ENCODE measurements at places on chromosomes 12 and 14. TPM values are rescaled to one million over a fixed set of nuclear protein-coding genes. Genes with fewer than 3 reads are reported as not detected.

DNA sequence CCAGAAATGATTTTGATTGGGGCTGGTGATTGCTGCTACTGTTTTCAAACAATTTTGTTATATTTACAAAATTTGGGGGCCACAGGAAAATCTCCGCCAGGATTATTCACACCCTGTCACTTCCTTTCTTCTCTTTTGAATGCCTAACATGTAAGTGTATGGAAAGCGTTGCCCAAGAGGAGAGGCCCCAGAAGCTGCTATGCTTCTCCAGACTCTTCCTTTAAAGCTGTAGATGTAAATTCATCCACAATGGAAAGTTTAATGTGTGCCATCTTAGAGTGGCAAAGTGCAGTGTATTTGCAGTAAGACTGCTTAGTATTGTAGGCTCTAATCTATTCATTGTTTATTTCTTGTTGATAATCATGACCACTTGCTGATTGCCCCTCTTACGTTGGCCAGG, 136.7 kb upstream of the LRIG3 start:
- no peak for DNase-seq

DNA sequence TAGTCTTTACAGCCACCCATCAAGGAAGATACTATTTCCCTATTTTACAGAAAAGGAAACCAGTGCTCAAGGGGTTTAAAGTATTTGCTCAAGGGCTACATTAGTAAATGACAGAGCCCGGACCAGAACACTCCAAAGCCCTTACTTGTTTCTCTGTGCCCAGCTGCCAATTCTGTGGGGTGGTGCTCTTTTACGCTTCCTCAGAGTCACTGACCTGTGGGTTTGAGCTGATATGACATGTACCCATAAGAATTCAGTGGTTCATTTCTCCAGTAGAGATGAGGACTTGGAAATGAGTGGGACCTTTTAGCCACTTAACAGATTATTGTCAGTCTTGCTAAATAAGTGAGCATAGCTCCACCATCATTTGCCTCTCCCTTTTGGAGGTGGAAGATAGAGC, 37.4 kb upstream of the NKX2-8 start:
- peak; percentile 13 for DNase-seq

GRCh38 chr12:15646581-15646980, 142.6 kb downstream of the EPS8 start:
- DNase-seq: no peak

The CPNE6 gene
- not detected for total RNA-seq

The SPTSSA gene
- 16.3 TPM for total RNA-seq

The SERPINA9 gene
- 0.34 TPM for total RNA-seq

GRCh38 chr14:22800346-22800745, 14.9 kb downstream of the SLC7A7 start:
- no peak for DNase-seq

DNA sequence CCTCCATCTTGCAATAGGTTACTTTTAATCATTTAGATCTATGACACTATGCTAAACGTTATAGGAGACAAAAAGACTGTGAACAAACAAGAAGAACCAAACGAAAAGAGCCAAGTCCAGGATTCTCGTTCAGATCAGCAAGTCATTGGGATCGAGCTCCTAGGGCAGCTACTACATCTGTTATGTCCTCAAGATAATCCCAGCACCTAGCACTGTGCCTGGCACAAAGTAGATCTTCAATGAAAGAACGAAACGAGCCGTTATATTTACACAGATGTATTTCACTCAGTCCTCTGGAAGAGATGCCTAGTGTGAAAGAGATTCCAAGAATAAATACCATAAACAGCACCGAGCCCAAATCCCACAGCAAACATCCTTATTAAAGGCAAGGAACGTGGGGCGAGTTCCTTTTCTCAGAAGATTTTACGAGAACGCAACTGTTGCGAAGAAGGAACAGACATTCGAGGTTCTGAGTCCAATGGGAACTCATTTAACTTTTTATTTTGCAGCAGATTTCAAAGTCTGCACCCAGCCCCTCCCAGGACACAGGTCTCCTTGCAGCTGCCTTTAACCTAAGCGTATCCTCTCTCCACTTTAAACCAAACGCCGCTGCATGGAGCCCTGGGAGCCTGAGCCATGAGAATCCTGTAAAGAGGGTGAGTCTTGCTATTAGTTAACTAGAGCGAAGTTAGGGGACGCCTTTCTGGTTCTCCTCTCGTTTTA, 544 bp upstream of the TDP1 start:
- DNase-seq: no peak

DNA sequence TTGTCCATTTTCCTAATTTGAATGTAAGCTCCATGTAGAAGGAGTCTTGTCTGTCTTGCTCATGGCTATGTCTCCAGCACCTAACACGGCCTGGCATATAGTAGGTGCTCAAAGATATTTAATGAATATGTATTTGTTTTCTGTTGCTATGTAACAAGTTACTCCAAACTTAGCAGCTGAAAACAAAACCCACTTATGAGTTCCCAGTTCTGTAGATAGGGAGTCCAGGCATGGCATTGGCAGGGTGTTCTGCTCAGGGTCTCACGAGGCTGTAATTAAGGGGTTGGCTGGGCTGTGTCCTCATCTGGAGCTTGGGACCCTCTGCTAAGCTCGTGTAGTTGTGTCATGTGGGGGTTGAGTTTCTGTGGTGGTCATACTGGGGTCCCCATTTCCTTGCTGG, 106.0 kb downstream of the AACS start:
- no peak for DNase-seq

DNA sequence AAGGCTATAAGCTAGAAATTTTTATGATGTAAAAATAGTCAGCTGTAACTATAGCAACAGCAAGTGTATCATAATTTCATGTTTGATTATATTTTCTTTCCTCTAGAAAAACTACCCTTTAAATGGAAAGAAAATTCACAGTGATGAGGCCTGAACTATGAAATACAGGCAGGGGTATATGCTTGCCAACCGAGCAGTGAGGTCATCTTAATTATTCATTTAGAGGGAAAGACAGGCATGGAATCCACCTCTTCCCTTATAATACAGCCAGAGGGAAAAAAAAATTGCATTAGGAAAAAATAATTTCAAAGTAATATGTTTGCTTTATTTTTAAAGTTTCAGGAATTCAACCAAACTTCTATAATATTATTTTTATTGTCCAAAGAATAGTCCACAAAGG, 139.8 kb downstream of the EPS8 start:
- DNase-seq: no peak

The MGP gene
- 0.09 TPM for total RNA-seq

DNA sequence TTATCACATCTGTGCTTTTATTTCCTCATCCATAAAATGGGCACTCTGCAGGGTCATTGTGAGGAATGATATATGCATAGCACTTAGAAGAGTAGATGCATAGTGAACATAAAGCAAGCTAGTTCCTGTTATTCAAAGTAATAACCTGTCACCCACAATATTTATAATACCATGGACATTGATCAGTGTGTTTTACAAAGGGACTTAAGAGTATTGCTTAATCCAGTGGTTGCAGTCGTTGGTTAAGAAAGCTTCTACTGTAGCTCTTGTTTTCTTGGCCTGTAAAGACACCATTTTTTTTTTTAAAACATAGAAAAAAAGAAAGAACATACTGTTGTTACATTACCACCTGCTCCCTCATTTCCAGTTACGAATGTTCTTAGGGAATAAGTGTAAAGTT, 13.1 kb downstream of the METAP2 start:
- DNase-seq: no peak

- DNase-seq: no peak
Observed at GRCh38 chr12:40202095-40203059, 22.4 kb upstream of the LRRK2 start.

GRCh38 chr12:92509156-92509738, 193.5 kb upstream of the PLEKHG7 start:
- DNase-seq: peak; percentile 82

DNA sequence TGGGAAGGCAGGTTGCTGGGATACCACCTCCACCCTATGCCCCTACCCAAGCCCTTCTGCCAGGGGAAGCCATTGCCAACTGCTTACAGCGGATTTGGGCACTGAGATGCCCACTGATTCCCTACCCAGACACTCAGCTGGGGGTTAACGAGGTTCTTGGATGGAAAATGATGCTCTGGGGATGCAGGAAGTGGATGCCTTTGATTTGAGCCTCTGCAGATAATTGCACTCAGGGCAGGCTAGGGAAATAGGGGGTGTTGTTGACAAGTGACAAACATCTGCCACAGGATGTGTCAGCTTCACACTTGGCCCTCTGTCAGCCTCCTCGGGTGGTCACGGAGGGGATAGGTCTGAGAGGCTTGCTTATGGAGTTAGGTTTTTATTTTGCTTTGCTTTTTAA, 57.4 kb downstream of the RPH3A start:
- no peak for DNase-seq

- DNase-seq: no peak
Observed at GRCh38 chr14:103499709-103500108, 22.9 kb downstream of the CKB start.

The ZDHHC17 gene
- 19.4 TPM for total RNA-seq

- DNase-seq: peak; percentile 49
Observed at GRCh38 chr12:60494244-60494643, 898.4 kb downstream of the SLC16A7 start.

DNA sequence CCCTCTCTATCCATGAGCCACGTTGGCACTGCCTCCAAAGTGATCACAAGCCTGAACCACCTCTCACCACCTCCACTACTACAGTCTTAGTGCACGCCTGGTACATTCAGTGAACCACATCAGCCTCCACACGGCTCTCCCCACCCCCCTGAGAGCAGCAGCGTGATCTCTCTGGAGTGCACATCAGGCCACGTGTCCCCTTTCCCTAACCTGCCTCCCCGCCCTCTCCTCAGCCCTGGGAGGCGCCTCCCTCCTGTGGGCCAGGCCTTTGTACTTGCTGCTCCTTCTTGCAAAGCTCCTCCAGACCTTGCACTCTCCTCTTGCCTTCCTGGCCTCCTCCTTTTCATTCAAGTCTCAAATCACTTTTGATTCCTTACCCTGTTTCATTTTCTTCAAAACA, 49.8 kb downstream of the SLC6A12 start:
- no peak for DNase-seq

The GNPNAT1 gene
- total RNA-seq: 21.3 TPM

DNA sequence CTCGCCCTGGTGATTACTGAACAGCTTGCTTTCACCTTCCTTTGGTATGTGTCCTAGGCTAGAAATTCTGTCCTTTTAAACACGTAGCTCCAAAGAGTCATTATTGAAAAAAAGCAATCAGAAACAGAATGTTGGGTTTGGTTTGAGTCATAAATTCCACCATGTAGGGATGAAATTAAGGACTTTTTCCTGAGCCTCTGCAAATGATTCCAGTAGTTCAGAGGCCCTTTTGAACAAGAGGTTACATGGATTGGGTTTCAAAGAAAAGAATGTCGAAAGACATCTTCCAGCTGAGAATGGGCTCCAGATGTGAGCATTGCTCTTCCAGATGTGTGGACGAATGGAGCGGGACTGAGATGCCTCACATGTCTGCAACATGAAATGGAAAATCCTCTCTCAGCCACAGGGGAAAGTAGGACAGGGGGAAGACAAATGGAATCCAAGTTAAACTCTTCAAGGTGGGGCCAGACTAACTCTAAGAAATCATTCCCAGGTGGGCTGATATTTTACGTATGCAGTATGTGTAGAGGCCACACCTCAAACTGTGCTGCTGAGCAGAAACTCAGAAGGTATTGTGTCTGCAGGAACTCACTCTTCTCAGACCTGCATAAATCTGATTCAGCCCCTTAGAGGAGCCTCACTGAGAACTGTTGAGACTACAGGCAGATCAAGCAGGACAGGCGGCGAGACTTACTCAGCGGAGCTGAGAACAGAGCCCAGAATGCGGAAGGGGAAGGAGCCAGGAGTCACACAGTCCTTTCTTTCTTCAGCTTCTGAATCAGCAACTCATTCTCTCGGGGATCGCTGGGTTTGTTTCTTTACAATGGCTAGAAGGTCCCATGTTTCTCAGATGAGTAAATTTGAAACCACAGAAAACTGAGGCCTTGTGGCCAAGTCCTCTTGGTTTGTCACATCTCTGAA, 23.3 kb upstream of the EMP1 start:
- no peak for DNase-seq

DNA sequence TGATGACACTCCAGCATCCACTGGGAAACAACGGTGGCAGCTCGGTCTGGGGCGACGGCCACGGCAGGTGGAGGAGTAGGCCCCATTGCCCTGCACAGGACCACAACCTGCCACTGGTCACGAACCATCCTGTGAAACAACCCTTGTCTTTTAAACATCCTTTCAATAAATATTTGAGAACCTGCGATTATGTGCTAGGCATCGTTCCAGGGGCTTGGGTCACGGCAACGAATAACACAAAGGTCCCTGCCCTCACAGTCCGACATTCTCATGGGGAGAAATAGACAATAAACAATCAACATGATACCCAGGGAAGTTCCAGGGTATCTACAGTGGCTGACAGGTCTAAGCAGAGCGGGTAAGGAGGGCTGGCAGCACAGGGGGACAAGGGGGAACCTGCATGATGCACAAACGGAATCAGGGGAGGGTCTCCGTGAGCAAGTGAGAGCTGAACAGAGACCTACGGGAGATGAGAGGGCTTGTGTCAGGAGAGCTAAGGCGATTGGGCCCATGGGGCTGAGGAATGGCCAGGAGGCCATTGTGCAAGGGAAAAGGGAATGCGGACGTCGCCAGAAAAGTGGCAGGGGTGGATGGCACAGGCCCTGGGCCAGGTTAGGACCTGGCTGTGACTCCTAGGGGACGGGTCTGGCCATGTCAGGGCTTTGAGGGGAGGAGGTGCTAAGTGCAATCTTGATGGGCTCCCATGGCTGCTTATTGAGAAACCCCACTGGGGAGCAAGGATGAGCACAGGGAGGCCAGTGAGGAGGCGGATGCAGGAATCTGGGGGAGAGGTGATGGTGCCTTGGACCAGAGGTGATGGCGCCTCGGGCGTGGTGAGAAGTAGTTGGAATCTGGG, 9.7 kb downstream of the SCARB1 start:
- no peak for DNase-seq
